ENCODE measurements at places on chromosomes 2 and 18.

DNA sequence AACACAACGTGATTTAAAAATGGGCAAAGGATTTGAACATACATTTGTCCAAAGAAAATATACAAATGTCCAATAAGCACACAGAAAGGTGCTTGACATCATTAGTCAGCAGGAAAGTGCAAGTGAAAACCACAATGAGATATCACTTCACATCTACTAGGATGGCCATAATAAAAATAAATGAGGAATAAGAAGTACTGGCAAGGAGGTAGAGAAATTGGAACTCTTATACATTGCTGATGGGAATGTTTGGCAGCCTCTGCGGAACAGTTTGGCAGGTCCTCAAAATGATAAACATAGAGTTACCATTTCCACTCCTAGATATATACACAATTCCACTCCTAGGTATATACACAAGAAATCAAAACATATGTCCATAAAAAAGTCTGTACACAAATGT, 51.0 kb upstream of the PGAP1 start:
- no peak for DNase-seq

GRCh38 chr2:39487398-39488250, 50.5 kb upstream of the MAP4K3 start:
- no peak for DNase-seq

GRCh38 chr2:2524348-2524941, 193.4 kb upstream of the MYT1L start:
- DNase-seq = no peak

- DNase-seq = no peak
Observed at GRCh38 chr18:48836231-48836805, 114.4 kb downstream of the SMAD7 start.

- DNase-seq = no peak
Observed at GRCh38 chr2:149068996-149069888, 30.7 kb downstream of the LYPD6B start.

- no peak for DNase-seq
Observed at GRCh38 chr2:110772383-110772755, 40.0 kb downstream of the ACOXL start.

DNA sequence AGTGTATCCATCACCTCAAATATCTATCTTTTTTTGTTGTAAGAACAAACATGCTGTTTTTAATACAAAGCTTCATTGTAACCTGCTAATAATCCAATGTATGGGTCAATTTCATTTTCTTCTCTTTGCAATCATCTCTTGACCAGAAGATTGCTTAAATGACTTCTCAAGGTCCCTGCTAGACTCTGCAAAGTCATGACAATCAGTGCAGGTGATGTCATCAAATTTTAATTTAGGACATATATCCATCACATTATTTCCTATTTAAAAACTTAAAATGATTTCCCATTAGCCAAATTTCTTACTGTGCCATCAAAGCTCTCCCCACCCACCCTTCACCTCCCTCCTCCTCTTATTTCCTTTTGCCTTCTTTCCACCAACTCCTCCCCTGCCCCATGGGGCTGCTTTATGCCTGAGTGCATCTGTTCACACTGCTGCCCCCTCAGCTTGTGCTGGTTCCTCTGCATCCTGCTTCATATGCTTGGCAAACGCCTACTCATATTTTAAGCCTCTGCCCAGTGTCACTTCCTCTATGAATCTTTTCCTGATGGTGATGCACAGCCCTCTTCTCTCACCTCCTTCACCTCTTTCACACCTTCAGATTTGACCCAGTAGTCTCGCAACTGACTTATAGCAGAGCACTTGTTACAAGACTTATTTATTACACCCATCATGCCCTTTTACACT, 20.3 kb downstream of the PLEK start:
- no peak for DNase-seq

DNA sequence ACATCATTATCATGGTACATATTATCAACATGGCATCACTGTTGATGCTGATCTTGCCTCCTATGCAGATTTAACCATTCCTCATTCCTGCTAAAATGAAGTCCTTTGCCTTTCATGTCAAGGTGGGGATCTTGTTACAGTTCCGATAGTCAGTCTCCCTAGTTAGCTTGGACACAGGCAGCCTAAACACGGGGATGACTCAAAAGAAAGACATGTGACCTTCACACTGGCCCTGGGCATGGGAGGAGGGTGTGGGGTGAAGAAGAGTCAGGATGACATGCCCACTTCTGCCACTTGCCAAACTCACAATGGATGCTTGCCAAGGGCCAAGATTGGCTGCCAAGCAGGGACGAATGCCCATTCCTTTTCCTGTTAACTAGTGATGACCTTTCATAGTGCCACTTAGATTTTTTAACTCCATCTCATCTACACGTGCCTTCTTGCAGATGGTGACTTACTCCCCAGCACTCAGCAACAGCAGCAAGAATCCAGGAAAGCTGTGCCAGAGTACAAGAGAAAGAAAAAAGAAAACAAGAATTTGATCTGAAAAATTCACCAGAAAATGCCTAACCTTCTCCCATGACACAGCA, 13.9 kb upstream of the SLC1A4 start:
- no peak for DNase-seq

DNA sequence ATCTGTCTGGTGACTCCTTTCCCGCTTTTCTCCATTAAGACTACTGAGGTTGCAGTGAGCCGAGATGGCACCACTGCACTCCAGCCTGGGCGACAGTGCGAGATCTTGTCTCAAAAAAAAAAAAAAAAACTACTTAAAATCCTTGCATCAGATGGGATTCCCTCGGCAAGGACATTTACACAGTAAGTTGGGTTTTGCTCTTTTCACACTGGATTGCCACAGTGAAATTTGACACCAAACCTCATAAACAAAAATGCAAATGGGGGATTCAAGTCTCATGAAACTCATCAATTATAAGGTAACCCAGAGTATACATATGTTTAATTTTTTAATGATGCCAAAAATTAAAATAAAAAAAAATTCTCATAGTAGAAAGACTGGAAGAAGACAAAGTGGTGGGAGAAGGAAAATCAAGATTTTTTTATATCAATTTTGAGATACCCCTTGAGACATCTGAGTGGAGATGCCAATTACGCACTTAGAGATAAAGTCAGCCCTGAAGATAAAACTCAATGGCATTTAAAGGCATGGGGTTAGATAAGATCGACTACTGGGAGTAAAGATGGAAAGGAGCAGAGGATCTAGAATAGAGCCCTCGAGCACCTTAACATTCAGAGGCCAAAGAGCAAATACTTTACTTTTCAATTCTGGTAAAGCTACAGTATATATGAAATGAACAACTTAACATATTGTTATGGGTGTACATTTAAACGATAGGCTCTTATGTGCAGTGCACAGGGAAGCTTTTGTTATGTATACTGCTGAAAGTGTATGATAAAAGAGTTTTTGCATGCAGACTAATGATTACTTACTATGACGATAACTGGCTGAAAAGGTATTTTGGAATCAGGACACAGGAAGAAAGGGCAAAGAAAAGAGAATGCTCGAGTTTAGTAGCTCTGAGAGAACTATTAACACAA, 37.6 kb downstream of the CHMP3 start:
- DNase-seq = no peak

DNA sequence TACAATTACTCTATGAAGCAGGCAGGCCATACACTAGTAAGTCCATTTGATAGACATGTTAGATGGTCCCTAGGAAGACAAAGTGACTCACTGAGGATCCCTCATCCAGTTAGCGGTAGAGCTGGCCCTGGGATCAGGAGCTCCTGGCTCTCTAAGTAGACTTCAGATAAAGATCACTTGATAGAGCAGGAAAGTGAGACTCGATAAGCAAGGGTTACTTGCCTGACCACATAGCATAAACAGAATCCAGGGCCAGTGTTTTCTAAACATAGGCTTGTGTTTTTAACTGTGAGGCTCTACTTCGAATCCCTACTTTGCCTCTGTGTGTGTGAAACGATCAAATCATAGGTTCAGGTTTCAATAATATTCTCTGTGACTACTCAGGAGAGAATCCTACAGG, 355.2 kb upstream of the TRIB2 start:
- DNase-seq = no peak

GRCh38 chr2:45725731-45726130, 74.3 kb downstream of the PRKCE start:
- no peak for DNase-seq

- DNase-seq = no peak
Observed at GRCh38 chr18:44841752-44842587, 161.3 kb downstream of the SETBP1 start.

- DNase-seq = no peak
Observed at GRCh38 chr18:48676756-48677368, 138.0 kb downstream of the CTIF start.

DNA sequence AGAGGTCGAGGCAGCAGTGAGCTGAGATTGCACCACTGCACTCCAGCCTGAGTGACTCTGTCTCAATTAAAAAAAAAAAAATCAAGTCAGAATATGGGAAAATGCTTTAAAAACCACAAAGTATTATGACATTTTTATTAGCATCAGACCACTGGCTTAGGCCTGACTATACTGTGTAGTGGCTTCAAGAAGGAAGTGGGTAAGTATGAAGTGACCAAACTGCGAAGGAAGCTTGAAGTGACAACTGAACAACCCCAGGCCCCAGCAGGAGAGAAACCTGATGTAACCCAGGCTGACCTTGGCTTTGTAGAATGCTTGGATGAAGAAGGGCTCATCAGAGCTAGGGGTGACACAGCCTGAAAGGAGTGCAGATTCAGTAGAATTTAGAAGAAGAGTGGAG, 21.4 kb upstream of the HAAO start:
- DNase-seq = no peak

GRCh38 chr2:111668274-111668616, 215.7 kb downstream of the ANAPC1 start:
- no peak for DNase-seq

GRCh38 chr2:7450188-7450832, 533.1 kb downstream of the RNF144A start:
- no peak for DNase-seq

- DNase-seq = no peak
Observed at GRCh38 chr2:97656129-97656755, 7.6 kb downstream of the ACTR1B start.

DNA sequence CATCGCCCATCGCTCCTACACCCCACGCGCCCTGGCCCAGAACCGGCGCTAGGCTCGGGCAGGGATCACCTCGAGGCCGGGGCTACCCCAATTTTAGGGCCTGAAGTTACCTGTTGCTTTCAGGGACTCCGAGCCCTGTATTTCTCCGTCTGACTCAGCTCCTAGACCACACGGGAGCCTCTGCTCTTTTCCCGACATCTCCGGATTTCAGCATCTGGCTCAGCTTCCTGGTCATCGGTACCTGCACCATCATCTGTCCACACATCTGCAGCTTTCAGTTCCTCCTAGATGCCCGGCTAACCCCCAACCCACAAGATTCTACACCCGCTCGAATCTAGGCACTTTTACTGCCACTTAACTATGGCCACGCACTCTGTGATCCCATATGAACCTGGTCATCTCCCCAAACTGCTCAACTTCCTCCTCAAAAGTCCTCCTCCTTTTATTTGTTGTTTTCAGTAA, 12.1 kb upstream of the HMSD start:
- DNase-seq = no peak

DNA sequence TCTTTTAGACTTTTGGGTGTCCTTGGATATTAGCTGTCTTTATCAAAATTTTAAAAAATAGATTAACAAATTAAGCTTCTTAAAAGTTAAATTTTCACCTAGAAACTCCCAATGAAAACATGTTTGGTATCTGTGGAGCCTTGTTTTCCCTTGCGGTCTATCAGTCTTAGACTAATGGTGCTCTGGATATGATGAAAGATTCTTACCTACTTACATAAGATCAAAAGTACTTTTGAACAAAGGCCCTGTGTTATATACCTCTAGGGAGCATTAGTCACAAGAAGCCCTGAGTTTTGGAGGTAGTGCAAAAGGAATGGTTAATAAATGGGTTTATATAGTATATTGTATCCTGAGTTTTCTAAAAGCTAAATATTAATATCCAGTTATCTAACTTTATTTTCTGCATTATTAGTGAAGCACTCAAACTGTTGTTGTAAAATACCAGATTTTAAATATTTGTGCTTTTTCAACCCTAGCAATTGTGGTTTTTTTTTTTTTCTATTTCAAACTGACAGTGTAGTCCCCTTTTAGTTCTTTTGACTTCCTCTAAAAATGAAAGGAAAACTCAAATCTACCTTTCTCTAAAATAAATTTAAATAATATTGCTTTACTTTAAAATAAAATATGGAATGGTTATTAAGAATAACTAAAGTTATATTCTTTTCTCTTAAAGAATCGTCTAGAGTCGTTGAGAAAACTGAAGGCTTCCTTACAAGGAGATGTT, 18.1 kb downstream of the NDC80 start:
- no peak for DNase-seq

DNA sequence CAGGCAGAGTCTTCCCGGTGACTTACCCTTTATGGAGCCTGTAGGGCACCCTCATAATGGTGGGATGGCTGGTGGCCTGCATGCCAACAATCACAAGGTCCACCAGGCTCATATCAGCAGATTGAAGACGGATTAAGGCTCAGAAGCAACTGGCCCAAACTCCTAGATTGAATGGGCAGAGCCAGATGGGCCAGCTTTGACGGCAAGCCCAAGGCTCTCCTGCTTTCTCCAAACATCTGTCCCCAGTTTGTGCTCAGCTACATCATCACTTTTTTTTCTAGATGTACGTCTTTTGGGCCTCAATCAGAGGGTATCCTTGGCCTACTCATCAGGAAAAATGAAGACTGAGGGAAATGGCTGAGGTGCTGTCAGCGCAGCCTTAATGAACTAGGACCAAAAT, 114.6 kb downstream of the VIT start:
- DNase-seq = no peak

GRCh38 chr2:95268211-95269035, 5.8 kb upstream of the PROM2 start:
- DNase-seq = no peak

- no peak for DNase-seq
Observed at GRCh38 chr2:217849154-217849975, 153.4 kb downstream of the TNS1 start.

DNA sequence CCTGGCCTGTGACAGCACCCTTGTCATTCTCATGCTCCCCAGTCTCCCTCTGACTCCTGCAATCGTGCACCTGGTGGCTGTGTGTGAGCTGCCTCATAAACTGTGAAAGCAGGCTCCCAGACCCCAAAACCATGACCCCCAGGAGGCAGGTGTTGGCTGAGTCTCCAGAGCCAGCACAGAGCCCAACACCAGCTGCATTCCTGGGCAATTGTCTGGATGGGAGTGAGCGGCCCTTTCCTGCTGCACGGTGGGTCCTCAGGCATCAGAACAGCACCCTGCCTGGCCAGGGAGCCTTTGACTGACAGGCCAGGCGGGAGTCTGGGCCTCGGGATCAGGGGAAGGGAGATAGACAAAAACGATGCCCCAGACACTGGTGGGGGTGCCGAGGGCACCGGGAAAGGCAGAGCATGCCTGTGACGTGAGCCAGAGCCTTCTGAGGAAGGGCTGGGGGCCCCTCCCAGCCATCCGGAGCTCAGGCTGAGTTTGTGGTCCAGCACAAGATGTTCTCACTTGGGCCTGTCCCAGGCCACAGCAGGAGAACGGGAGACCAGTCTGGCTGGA, 135.1 kb upstream of the GPC1 start:
- peak; percentile 36 for DNase-seq

- no peak for DNase-seq
Observed at GRCh38 chr2:199443589-199444130, 14.1 kb downstream of the SATB2 start.

Data from smooth muscle cell of the brain vasculature (primary cell).